ENCODE measurements at places on chromosomes 2 and 18. TPM values are rescaled to one million over a fixed set of nuclear protein-coding genes. Genes with fewer than 3 reads are reported as not detected.

DNA sequence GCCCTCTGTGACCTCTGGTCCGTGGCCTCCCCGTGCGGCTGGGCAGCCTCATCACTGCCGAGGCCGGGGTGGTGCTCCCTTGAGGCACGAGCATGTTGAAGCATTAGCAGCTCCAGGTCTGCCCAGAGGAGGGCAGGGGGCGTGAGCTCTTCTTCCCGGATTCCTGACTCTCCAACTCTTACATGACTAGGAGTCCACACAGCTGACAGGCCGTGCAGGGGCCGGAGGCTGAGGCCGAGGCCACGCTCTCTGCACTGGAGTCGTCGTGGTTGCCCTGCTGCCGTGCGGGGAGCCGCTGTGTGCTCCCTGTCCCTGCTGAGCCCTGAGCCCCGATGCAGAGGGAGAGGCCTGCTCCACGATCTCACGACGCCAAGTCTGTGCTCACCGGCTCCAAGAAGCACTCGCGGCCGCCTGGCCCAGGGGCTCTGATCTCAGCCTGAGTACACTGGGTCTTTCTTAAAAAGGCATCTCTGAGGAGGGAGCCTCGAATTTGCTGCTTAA, 19.4 kb upstream of the KCNG2 start:
- DNase-seq = no peak

- no peak for DNase-seq
These were observed 16.6 kb downstream of the ATOH8 start for GRCh38 chr2:85770369-85770768.

DNA sequence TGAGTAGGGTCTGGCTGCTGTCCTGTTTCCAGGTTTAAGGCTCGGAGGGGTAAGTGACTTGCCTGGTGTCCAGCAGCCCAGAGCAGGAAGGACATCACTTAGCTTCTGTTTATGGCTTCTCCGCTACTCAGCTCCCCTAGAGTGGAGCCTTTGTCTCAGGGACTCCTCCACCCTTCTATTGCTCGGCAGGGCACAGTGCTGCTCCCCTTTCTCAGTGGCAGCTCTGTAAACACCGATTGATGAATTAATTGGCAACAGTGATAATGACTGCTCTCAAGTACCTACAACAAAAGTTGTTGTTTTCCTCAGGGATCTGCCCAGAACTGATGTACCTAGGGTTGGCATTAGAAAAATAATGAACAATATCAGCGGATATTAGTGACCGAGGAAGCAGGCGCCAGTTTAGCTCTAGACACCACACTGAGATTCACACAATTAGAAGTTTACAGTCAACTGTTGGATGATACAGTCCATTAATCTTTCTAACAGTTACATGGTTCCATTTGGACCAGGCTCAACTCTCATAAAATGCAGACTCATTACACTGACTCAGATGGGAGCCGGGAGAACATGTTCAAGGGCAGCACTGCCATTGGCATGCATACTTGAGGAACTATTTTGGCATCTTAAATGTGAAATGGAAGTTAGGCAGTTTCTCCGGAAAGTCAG, 265.7 kb downstream of the MTX2 start:
- no peak for DNase-seq

GRCh38 chr2:168215813-168216212, 31.6 kb downstream of the STK39 start:
- no peak for DNase-seq

DNA sequence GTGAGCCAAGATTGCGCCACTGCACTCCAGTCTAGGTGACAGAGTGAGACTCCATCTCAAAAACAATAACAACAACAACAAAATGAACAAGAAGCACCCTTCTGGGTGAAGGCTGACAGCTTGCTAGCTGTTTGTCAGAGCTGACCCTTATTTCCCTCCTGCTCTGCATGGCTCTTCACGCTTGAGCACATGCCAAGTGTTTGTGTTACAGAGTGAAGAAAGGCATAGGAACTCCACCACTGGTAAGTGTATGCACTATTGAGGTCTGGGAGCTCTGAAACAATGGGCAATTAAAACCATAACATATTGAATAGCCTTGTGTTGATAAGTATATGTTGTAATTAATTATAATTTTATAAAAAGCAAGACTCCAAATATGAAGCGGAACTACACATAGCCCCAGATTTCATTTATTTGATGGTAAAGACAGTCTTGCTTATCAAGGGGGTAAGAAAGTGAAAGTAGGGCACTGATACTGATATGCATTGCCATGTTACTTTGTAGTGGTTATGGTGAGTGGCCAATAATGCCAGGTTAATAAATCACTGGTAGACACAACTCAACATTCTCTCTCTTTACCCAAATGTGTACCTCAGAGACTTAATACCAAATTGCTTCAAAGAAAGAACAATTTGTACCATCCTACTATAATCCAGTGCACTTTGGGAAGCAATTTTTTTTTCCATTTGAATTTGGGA, 163.4 kb downstream of the VWC2L start:
- DNase-seq = no peak

GRCh38 chr18:59724103-59724502, 26.9 kb upstream of the CCBE1 start:
- DNase-seq = no peak

DNA sequence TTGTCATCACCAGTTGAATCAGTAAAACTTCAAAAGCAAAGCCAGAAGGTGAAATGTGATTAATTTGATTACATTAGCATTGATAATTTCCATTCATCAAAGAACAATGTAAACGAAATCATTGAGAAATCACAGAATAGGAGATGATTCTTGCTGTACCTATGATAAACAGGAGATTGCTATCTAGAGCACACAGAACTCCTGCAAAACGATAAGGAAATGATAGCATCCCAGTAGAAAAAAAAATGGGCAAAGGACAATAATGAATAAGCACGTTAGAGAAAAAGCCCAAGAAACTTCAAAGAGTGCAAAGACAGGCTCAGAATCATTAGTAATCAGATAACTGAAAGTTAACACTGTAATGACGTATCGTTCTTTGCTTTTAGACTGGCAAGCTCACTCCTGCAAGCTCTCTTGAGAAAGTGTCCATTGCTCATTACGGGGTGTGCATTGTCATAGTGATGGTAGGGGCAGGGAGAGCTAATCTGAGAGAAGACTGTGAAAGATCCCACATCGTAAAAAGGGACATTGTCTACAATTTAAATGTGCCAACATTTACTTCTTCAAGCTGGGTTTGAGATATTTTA, 143.6 kb downstream of the SPP2 start:
- DNase-seq = no peak

- no peak for DNase-seq
These were observed 9.5 kb downstream of the CERS6 start for GRCh38 chr2:168465594-168465993.

GRCh38 chr2:160927324-160927723, 232.9 kb upstream of the TANK start:
- DNase-seq = no peak

The ANKRD30B gene
- 0.06 TPM for polyA plus RNA-seq

The CROCC2 gene
- 0.20 TPM for polyA plus RNA-seq

The CTLA4 gene
- 0.09 TPM for polyA plus RNA-seq

The HAAO gene
- polyA plus RNA-seq = 19.7 TPM

The LRP2 gene
- 0.01 TPM for polyA plus RNA-seq

The CRACDL gene
- polyA plus RNA-seq = 1.1 TPM
